HFFc6 (cell line): ENCODE measurements at places on chromosomes 12 and 14.

- DNase-seq, result peak; percentile 92
These were observed 55.2 kb upstream of the CERS5 start for GRCh38 chr12:50222275-50222783.

GRCh38 chr12:31479516-31480210, 111.3 kb downstream of the DENND5B start:
- DNase-seq, result no peak

DNA sequence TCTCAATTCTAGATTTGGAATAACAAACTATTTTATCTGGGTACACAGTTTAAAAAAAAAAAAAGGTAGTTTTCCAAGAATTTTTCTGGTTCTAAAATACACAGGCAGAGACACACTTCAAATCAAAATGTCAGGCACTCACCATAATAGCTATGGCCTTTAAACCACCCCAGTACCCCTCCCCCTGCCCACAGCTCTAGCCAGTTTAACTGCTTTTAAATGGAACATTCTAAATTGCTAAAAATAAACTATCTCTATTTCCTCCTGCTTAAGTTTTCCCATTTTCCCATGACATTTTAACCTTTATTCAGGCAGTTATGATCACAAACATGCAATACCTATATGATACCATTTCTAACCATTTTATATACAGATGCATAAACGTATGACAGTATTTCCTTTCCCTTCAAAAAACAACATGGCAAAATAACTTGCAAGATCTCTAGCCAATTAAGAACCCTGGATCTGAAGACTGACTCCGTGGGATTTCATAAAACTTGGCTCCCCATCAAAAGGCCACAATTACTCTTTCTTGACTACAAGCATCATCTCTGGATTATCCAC, 46.3 kb downstream of the PPP2R5E start:
- no peak for DNase-seq

DNA sequence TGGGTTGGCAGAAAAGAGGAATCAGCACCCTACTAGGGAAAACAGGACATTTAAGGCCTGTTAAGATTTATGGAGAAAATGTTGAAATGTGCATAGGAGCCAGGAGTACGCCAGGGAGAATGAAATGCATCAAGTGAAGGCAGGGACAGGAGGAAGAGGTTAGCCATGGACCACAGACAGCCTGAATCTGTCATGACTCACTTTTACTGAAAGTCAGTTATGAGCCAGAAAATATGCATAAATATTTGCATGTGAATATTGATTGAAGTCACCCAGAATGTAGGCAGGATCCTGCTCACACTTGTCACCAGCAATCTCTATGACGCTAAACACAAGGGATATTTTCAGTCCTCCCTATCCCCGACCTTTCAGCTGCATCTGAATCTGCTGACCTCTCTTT, 25.1 kb upstream of the CDK17 start:
- peak; percentile 78 for DNase-seq

DNA sequence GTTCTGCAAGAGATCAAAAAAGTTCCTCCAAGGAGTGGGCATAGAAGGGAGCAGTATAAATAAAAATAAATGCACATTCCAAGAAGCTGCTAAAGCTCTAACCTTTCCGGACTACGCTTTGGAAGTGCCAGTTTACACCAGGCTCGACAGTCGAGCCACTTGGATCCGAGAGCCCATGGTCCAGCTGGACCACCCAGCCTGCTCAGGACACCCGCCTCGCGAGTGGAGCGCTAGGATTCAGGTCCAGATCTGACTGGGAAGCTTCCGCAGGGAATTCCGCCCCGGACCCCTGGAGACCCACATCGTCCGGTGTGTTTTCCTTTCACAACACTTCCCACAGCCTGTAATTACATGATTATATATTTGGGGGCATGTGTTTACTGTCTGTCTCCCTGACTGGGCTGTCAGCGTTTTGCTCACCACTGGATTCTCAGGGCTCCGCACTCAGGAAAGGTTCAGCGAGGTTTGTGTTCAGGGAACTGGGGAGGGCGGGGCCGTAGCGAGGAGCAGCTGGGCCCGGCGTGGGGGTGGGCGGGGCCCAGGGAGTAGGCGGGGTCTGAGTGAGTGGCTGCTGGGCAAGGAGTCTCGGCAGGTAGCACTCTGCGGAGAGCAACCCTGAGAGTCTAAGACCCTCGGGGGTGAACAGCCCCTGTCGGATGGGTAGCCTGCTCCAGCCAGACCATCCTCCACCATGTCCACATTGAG, 52.3 kb upstream of the TMEM263 start:
- DNase-seq, result peak; percentile 16

DNA sequence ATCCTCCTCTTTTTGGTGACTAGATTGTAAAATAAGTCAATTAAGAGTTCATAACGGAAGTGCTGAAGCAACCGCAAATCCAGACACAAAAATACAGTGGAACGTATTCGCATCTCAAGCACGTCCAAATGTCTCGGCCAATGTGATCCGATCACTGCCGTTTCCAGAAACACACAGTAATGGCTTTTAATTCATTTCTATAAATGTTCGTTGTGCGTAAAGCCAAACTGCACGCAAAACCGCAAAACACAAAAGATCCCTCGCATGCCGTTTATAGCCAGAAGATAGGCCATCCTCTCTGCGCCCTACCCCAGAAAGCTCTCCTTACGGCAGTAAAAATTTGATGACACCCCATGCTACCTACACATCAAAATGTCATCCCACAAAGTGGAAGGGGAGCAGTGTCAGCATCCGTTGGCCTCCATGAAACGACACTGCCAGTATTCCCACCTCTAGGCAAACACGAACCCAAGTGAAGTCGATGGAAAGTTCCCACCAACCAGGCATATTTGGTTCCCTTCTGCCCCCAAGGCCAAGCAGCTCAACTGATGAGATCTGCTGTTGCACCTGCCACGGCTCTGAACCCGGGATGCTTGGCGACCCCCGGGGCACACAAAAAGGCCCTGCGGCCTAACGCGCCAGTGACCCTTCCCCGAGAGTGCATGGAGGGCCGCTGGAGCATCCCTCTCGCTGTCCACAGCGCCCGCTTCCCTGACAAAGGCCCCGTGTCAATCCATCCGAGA, 1.4 kb downstream of the HECTD4 start:
- no peak for DNase-seq

GRCh38 chr14:37579274-37579673, 15.8 kb downstream of the FOXA1 start:
- DNase-seq, result no peak

- no peak for DNase-seq
These were observed at the start of gene MMP17 for GRCh38 chr12:131827961-131828534. Gene MMP17 (plus strand): TSS chr12:131828393. CDS start chr12:131828495, 102 bp downstream.

DNA sequence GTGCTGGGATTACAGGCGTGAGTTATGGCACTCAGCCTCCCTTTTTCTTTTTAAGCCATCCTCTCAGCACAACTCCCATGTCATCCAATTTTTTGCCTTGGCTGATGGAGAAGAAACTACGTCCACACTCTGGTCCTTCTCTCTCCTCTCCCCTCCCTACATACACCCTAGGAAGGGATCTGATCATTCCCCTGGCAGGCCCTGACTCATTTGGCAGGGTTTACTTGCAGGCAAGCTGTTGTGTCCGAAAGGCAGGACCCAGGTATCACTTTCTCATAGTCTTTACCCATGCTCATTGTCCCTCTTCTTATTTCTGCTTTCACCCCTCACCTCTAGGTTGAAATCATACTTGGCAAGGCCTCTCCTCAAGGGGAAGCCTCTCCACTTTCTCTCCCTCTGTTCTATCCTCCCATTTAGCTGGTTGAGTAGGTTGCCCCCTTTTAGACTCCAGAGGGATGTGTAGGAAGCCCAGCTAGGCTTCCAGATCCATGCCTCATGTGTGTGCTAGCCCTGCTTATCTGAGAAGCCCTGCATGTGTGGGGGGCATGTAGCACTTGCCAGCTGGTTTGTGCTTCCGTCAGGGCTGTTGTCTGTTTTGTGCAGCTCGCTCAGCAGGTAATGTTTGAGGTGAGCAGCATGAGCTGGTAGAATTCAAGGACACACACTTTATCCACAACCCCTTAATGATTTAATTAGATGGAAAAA, 14.8 kb downstream of the GPR19 start:
- DNase-seq, result no peak

DNA sequence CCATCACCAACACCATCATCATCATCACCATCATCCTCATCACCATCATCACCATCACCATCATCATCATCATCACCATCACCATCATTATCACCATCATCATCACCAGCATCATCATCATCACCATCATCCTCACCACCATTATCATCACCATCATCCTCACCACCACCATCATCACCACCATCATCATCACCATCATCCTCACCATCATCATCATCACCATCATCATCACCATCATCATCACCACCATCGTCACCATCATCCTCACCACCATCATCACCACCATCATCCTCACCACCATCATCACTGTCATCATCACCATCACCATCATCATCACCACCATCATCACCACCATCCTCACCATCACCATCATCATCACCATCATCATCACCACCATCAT, 113.0 kb upstream of the TMEM233 start:
- no peak for DNase-seq

DNA sequence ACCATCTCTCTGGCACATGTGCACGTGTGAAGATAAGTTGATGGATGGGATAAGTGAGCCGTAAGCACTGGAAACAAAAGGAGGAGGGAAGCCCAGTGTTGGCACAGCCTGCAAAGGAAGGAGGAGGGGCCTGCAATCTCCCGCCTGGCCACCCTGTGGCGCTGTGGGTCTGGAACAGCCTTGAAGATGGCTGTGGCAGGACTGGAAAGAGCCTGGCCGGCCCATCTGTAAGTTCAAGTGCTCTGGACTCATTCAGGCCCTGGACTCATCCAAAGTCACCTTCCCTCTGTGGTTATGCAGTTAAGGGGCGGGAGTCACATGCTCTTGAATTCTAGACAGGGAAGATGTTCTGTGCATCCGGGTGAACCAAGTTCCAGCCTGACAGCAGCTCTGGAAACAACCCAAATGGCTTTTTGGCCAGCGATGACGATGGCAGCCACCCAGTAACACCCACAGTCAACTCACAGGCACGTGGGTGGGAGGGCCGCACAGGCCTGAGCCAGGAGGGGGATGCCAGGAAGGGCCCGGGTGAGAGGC, 50.4 kb downstream of the CHGA start:
- peak; percentile 95 for DNase-seq

- DNase-seq, result no peak
These were observed 8.0 kb upstream of the NANOGNB start for GRCh38 chr12:7756993-7757392.

DNA sequence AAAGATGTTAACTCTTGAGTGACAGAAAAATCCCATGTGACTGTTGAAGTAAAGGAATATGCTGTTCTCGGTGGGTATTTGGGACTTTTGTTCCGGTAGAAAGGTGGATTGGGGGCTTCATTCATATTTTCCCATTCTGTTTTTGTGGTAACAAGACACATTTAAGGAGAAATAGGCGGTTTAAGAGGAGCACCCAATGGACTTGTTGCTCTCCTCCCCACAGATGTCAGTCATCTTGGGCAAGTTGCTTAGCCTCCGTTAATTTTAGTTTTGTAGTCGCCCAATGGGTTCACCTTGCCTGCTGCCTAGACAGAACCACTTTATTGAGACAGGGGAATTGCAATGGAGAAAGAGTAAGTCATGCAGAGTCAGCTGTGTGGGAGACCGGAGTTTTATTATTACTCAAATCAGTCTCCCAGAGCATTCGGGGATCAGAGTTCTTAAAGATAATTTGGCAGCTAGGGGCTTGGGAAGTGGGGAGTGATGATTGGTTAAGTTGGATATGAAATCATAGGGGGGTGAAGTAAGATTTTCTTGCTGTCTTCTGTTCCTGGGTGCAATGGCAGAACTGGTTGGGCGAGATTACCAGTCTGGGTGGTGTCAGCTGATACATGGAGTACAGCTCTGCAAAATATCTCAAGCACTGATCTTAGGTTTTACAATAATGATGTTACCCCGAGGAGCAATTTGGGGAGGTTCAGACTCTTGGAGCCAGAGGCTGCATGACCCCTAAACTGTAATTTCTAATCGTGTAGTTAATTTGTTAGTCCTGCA, 50.3 kb downstream of the SLC38A1 start:
- no peak for DNase-seq

GRCh38 chr14:75501080-75501479, 21.2 kb upstream of the BATF start:
- no peak for DNase-seq

DNA sequence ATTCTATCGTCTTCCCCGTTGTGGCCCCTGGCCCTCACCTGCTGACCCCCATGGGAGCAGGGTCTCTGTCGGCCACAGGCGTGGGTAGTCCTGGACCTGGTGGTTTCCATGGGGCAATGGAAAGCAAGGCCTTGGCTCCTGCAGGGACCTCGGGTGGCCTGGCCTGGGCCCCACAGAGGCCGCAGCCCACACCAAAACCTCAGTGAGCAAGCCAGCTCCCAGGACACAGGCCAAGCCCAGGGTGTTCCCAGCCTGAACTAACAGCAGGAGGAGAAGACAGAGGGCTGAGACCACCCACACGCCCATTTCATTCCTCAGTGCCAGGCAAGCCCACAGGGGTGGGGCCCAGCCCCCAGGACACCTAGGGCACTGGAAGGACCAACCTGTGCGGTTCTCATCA, 16.9 kb downstream of the ABCB9 start:
- no peak for DNase-seq

- no peak for DNase-seq
These were observed 231.9 kb upstream of the AVPR1A start for GRCh38 chr12:63382930-63383329.

DNA sequence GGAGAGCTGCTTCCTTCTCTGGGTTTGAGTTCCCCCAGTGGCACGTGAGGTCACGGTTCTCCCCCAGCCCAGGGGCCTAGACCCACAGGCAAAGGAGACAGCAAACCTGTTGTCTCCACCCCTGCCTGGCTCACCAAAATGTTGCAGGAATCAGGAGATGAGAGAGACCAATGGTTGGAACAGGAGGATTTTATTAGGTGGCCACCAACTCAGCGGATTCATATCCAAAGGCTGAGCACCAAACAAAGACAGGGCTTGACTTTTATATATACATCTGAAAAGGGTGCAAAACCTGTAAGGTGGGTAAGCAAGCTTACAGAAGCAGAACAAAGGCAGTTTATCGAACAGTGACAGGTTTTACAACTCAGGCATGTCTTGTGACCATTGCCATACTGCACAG, 9.2 kb upstream of the ADAM21 start:
- no peak for DNase-seq

- DNase-seq, result no peak
These were observed 901 bp upstream of the NFKBIA start for GRCh38 chr14:35405304-35405996.

- DNase-seq, result no peak
These were observed 311.6 kb upstream of the DIO3 start for GRCh38 chr14:101249676-101250036.

GRCh38 chr14:32620724-32621123, 291.6 kb downstream of the AKAP6 start:
- DNase-seq, result no peak

GRCh38 chr14:91415794-91416743, 1.6 kb downstream of the CCDC88C start:
- no peak for DNase-seq
